Chondrocyte (in vitro differentiated cells): ENCODE measurements at places on chromosomes 7 and 10.

GRCh38 chr7:17298840-17299482 is 509 bp downstream of the AHR start:
- peak; percentile 92 for DNase-seq
- H3K27me3 ChIP-seq = no peaks in the 10 kb centered on the region
- H3K4me1 ChIP-seq = peaks cover 36% of the 10 kb centered on the region
- H3K36me3 ChIP-seq = peaks cover 3% of the 10 kb centered on the region

DNA sequence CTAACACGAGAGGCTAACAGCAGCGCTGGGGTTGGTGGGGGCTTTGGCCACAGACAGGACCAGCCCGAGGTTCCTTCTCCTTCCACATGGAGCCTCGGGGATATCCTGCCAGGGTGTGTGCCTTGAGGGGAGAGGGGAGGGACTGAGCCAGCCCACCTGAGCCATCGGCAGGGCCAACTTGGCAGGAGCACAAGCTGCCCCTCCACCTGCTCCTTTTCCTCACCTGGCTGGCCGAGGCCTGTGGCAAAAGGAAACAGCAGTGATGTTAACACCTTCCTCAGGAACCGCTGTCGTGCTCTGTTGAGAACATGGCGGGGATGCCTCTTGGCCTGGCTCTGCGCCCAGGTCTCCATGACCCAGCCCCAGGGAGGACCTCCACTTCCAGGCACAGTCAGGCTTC is 255.1 kb upstream of the PPP2R2D start:
- H3K4me3 ChIP-seq = no peak overlapping the region
- no peaks in the 10 kb centered on the region for H3K36me3 ChIP-seq
- no peaks in the 10 kb centered on the region for H3K27me3 ChIP-seq
- no peak overlapping the region for H3K27ac ChIP-seq
- no peak for DNase-seq

DNA sequence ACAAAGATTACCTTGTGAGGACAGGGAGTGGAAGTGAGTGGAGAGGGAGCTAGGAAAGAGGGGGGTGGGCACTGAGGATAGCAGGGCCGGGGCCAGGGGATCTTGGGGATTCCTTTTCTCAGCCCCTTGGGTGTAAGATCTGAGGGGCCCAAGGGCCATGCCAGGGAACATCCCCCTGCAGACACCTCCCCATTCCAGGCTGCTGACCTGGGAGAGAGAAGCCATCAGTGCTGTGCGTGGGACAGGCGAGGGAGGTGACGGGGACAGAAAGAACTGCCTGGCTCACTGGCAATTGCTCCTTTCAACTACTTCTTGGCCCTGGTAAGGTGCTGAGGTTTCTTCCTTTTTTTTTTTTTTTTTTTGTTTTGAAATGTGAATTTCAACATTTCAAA is 12.0 kb upstream of the BTBD16 start:
- peaks cover 32% of the 10 kb centered on the region for H3K4me1 ChIP-seq
- no peak overlapping the region for H3K4me3 ChIP-seq

GRCh38 chr10:121910673-121911420 is 17.0 kb downstream of the ATE1 start:
- no peak for DNase-seq
- H3K27ac ChIP-seq = peak overlapping the region; percentile 70
- no peaks in the 10 kb centered on the region for H3K27me3 ChIP-seq
- peaks cover 16% of the 10 kb centered on the region for H3K36me3 ChIP-seq
- peaks cover 6% of the 10 kb centered on the region for H3K4me1 ChIP-seq
- H3K4me3 ChIP-seq = no peak overlapping the region

DNA sequence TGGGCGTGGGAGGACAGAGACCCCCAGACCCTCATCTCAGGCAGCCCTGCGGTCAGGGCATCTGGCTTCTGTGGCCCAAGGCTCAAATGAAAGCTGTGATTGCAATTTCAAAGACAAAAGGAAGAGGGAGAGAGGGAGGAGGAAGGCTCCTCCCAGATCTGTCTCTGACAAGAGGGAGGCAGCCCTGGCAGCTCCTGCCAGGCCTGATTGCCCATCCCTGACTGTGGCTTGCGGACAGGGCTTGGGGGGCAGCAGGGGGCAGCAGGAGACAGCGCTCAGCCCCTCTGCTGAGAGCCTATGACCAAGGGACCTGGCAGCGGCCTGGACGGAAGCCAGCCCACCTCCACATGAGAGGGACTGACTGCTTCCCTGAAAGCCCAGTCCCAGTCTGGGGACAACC is 91.8 kb downstream of the PTPRN2 start:
- H3K27ac ChIP-seq = no peak overlapping the region
- DNase-seq = no peak
- H3K4me3 ChIP-seq = no peak overlapping the region
- H3K36me3 ChIP-seq = no peaks in the 10 kb centered on the region
